ENCODE measurements at places on chromosomes 6 and 20.
A peak's percentile ranks its signal among the peaks of the same experiment; 100 is the strongest.

DNA sequence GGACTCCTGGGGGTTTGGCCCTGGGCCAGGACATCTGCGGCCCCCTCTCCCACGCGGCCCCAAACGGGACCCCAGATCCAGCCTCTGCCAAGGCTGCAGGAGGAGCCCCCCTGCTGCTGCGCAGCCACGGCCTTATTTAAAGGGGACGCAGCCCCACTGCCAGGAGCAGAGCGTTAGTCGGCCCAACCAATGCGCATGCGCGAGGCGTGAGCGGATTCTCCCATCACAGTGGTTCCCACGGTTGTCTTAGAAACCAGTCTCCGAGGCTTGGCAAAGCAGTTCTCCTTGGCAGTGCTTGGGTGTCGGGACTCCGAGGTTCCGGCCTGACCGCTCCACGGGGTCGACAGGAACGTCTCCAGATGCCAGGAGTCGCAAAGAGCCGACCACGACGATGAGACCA lies 288.3 kb upstream of the ZNF337 start:
- DNase-seq: peak; percentile 47

- no peak for DNase-seq
These were observed 681.4 kb downstream of the TENT5A start for GRCh38 chr6:81071121-81071520.

- no peak for DNase-seq
These were observed 45.9 kb downstream of the UBE3D start for GRCh38 chr6:83019741-83020140.

DNA sequence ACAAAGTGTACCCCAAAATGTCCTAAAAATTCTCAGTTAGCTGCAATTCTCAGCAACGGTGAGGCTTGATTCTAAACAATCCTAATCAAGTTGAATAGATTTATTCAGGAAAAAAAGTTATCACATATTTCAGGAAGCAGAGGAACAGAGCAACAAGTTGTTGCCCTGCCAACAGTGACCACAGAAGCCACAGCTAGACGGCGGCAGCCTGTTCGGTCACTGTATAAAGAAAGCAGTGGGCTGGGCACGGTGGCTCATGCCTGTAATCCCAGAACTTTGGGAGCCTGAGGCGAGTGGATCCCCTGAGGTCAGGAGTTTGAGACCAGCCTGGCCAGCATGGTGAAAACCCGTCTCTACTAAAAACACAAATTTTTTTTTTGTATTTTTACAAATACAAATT lies 171.2 kb upstream of the BMP5 start:
- DNase-seq: peak; percentile 39

DNA sequence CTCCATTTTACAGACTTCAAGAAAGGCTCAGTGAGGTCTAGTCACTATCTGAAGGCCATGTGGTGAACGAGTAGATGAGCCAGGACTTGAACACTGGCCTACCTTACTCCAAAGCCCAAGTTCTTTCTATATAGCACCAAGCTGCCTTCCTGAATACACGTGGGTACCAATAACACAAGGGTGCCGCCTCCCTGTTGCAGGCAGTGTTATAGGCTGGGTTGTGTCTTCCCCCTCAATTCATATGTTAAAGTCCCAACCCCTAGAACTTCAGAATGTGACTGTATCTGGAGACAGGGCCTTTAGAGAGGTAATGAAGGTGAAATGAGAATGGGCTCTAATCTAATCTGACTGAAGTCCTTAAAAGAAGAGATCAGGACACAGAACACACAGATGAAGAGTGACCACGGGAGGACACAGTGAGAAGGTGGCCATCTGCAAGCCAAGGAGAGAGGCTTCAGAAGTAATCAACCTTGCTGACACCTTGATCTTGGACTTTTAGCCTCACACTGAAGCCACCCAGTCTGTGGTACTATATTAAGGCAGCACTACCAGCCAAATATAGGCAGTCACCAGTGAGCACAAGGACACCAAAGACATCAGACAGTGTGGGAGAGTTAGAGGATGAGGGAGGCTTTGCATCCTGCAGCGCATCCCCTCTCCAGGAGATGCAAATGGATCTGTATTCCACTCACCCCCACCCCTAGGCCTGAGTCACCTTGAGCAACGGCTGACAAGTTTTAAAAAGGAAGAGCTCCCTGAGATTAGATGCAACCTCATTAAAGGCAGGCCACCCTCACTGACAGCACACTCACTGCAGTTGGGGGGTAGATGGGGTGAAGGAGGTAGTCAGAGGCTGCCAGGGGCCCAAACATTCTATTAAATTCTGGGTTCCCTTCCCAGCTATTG lies 40.9 kb upstream of the LYRM2 start:
- no peak for DNase-seq

DNA sequence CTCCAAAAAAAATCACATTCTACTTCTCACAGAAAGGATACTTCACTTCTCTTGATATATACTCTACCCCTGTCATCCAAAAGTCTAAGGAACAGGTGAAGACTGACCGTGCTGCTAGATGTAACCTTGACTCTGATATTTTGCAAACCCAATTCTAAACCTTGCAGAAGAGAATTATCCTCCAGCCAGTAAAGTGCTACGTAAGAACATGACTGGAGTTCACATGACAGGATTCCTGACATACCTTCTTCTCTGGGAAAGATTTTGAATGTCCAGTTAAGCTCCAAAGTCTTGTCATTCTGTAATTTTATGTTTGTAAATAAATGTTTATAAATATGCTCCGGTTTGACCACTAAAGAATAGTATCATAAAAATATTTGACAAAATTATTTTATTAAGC lies 35.8 kb downstream of the BTBD9 start:
- no peak for DNase-seq

DNA sequence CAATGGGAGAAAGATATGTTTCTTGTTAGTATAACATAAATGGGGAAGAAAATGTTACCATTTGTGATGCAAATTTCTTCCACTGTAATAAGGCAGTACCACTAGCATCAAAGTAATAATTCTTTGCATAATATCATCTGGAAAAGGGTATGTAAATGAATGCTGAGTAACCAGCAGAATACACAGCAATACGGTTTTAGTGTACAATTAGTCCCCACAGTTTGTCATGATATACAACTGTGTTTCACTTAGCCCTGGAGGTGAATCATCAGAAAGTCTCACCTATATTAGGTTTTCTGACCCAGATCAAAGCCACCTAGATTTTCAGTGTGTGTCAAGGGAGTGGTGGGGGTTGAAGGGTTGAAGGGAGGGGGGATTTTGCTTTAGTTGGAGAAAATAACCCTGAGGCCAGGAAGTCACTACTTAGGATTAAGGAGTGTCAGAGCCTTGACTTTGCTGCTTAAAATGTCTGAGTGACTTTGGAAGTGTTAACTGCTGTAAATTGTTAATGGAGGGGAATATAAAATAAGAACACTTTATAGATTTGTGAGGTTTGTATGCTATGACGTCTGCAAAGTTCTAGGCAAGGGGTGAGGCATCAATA lies 8.6 kb upstream of the MEI4 start:
- no peak for DNase-seq

DNA sequence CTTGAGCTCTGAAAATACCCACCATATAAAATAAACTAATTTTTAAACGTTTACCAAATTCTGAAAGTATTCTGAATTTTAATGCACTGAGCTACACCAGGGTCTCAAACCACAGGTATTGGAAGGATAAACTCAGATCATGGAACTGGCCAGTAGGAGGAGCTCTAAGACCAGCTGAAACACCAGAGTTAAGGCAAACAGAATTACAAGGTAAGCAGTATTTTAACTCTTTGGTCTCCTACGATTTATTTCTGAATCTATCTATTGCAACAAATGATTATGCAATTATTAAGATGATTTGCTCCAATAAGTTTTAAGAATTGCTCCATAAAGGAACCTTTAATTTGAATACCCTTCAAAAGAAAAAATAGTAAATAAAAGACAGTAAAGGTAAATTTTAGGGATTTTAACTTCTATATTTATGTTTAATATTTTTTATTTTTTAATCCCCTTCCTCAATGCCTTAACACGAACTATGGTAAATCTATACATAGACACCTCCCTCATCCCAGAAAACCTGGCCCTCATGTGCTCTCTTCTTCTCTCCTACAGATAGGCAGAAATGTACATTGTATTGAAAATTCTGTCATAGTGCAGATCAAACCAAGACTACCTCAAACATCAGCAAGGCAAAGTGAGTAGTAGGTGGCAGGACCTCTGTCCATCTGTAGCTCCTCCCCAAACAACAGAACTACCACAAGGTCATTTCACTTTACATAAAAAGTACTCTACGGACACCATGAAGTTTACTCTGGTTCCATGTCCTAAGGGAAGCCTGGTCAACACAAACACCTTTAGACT lies 58.4 kb downstream of the SMLR1 start:
- peak; percentile 78 for DNase-seq

All from fibroblast of skin of right quadriceps (primary cell).